ENCODE measurements at places on chromosomes 16 and 17. TPM values are rescaled to one million over a fixed set of nuclear protein-coding genes. Genes with fewer than 3 reads are reported as not detected.

Gene BAIAP3
- total RNA-seq, result 14.4 TPM

Gene TBC1D3G
- total RNA-seq, result not detected

Gene COIL
- 10.4 TPM for total RNA-seq

Gene OR1A1
- not detected for total RNA-seq

Gene NPIPA2
- total RNA-seq, result not detected

Gene KRTAP2-3
- not detected for total RNA-seq

Gene CCL1
- not detected for total RNA-seq

Gene KRT14
- not detected for total RNA-seq

Gene MLKL
- total RNA-seq, result 81.7 TPM

Gene NMT1
- total RNA-seq, result 69.1 TPM

Gene TBC1D3E
- total RNA-seq, result not detected

Gene CACNG3
- total RNA-seq, result not detected

Gene CNTNAP4
- total RNA-seq, result not detected

Gene DNAI2
- total RNA-seq, result 1.4 TPM

Gene THUMPD1
- total RNA-seq, result 48.6 TPM

Gene ACE
- 69.0 TPM for total RNA-seq

Gene PRSS8
- 139 TPM for total RNA-seq

Gene ARL17B
- total RNA-seq, result 20.2 TPM

Gene CYGB
- total RNA-seq, result 22.1 TPM

Gene ADORA2B
- total RNA-seq, result 7.2 TPM

Gene SSTR5
- total RNA-seq, result not detected

Gene MYL11
- total RNA-seq, result not detected

Gene ARHGAP23
- 74.4 TPM for total RNA-seq

Gene TRPV2
- total RNA-seq, result 127 TPM

Gene IRX5
- 32.4 TPM for total RNA-seq

Gene B9D1
- 18.8 TPM for total RNA-seq

Gene ZNF778
- total RNA-seq, result 15.1 TPM

Measured in upper lobe of left lung (tissue), 6 donors.